Foreskin keratinocyte (primary cell): ENCODE measurements at places on chromosomes 5 and 9. TPM values are rescaled to one million over a fixed set of nuclear protein-coding genes. Genes with fewer than 3 reads are reported as not detected.

IL3 gene
- not detected in 2 replicates for total RNA-seq

SLC28A3 gene
- 0.17 and 0.18 TPM in 2 replicates for total RNA-seq

CNTRL gene
- total RNA-seq, result 10.5 and 11.1 TPM in 2 replicates

PCDHB4 gene
- not detected in 2 replicates for total RNA-seq

SLC36A2 gene
- total RNA-seq, result not detected in 2 replicates

OXCT1 gene
- total RNA-seq, result 42.0 and 46.4 TPM in 2 replicates

IL9 gene
- total RNA-seq, result not detected in 2 replicates

CACFD1 gene
- 2.2 and 3.9 TPM in 2 replicates for total RNA-seq

HAVCR2 gene
- not detected in 2 replicates for total RNA-seq

MEIKIN gene
- total RNA-seq, result not detected in 2 replicates

DIPK1B gene
- 0.07 and 0.21 TPM in 2 replicates for total RNA-seq

NIPSNAP3A gene
- total RNA-seq, result 16.5 and 24.7 TPM in 2 replicates

MRPS30 gene
- 46.0 and 48.6 TPM in 2 replicates for total RNA-seq

PCDHB2 gene
- 0.10 and 0.11 TPM in 2 replicates for total RNA-seq

PCSK1 gene
- not detected in 2 replicates for total RNA-seq

CARD6 gene
- 5.7 and 6.4 TPM in 2 replicates for total RNA-seq

OBP2B gene
- not detected in 2 replicates for total RNA-seq

ACOT12 gene
- not detected in 2 replicates for total RNA-seq

GPX3 gene
- 6.9 and 13.2 TPM in 2 replicates for total RNA-seq

CTNND2 gene
- 0.17 and 0.18 TPM in 2 replicates for total RNA-seq

HABP4 gene
- 5.6 and 6.3 TPM in 2 replicates for total RNA-seq

MZB1 gene
- total RNA-seq, result 0.21 TPM in 1 of 2 replicates, not detected in the other

CCNI2 gene
- 0.37 and 0.39 TPM in 2 replicates for total RNA-seq

KIAA0825 gene
- 1.1 and 1.2 TPM in 2 replicates for total RNA-seq

MARCHF11 gene
- total RNA-seq, result not detected in 2 replicates

FAM163B gene
- not detected in 2 replicates for total RNA-seq

ZNF883 gene
- total RNA-seq, result 1.6 and 3.3 TPM in 2 replicates

PRUNE2 gene
- total RNA-seq, result 0.99 and 2.2 TPM in 2 replicates

MORN5 gene
- total RNA-seq, result not detected in 2 replicates

TTLL11 gene
- 9.7 and 12.1 TPM in 2 replicates for total RNA-seq

DOCK2 gene
- total RNA-seq, result 2.0 and 2.2 TPM in 2 replicates

ADRA1B gene
- 0.11 TPM in 1 of 2 replicates, not detected in the other for total RNA-seq

HAND1 gene
- total RNA-seq, result 0.17 TPM in 1 of 2 replicates, not detected in the other

PDLIM4 gene
- total RNA-seq, result 95.2 and 115 TPM in 2 replicates

UBE2QL1 gene
- not detected in 2 replicates for total RNA-seq

SET gene
- total RNA-seq, result 400 and 487 TPM in 2 replicates

SLCO4C1 gene
- 0.74 and 0.99 TPM in 2 replicates for total RNA-seq

CKMT2 gene
- not detected in 2 replicates for total RNA-seq

OMD gene
- total RNA-seq, result not detected in 2 replicates

ANKRD31 gene
- 0.07 and 0.10 TPM in 2 replicates for total RNA-seq

NEURL1B gene
- total RNA-seq, result 4.2 and 5.1 TPM in 2 replicates

HBEGF gene
- total RNA-seq, result 12.1 and 15.0 TPM in 2 replicates

RGS7BP gene
- not detected in 2 replicates for total RNA-seq

GFRA3 gene
- not detected in 2 replicates for total RNA-seq
